ENCODE measurements at places on chromosomes 5 and 9.

DNA sequence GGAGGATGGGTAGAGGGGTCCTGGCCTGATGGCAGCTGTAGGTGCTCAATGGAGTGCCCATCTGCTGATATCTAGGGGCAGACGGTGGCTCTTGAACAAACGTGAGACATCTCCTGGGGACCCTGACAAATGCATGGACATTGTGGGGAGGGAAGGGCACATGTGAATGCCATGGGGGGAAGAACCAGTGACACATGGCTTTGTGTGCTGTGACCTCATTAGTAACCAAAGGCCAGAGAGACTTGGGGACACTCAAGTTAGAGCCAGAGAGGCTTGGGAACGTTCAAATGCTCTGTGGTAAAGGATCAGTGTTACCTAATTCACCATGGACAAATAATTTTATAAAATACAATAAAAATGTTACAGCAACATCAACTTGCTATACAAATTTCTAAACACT, 151.8 kb downstream of the ESM1 start:
- DNase-seq, result no peak

- peak; percentile 78 for DNase-seq
These were observed at the start of gene AGPAT2 for GRCh38 chr9:136686794-136687711. AGPAT2 (minus strand) TSS chr9:136687457; CDS start chr9:136687357, 100 bp downstream.

- DNase-seq, result no peak
These were observed 277.2 kb upstream of the CDH9 start for GRCh38 chr5:27315363-27316270.

DNA sequence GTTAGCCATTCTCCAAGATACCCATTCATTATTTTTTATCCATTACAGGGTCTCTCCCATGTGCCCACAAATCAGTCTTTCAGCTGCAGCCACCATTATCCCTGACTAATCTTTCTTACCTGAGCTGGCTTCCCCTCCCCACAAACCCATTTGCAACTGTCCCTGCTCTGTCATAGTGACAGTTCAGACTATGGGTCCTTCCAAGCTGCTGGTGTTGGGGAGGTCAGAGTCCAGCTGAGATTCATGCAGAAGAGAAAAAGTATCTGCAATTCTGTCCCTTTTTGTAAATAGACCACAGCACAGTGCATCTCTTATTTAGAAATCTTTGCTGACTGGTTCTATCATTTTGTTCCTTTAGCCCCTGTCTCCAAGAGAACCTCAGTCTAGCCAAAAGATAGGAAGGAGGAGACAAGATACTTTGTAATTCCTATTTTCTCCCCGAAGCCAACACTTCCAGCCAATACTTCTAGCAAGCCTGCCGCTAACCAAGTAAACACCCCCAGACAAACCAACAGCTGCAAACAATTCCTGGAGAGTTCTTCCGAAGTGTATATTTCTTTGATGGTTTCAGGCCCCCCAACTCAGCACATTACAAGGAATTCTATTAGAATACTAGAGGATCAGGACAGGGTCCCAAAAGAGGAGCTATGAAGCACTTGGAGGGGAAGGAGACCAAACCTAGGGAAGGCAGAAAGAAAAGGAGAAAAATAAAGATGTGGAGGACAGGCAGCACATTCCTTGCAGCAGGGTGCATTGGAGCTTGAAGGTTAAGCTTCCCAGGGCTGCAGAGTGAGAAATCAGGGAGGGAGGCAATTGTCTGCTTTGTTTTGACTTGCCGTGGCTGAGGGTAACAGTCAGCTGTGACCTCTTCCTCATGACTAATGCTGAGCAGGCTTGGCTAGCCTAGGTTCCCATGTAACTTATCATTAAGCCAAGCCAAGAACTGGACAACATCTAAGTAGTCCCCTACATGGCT, 148.5 kb downstream of the SGCD start:
- peak; percentile 76 for DNase-seq

GRCh38 chr5:123454259-123454911, 31.2 kb upstream of the CEP120 start:
- no peak for DNase-seq

DNA sequence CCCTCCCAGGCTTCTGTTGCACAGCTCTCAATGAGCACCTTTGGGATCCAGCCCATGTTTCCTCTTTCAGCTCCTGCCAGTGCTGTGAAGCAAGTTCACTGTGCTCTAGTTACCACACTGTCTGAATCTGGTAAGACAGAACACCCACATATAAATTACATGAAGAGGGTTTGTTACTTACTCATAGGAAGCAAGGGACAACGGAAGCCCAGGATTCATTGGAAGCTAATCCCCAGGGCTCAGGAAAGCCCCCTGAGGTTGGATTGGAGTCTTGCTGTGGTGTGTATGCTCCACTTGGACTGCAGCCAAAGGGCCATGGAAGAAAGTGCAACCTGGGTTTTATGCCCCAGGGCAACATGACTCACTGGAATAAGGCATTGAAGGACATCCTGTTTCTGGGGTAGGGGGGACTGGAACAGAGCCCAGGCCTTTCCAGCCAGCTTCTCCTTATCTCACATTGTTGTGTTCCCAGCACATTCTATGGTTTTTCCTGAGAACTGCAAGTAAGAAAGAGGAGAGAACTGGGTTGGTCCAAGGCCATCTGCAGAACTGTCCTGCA, 15.6 kb upstream of the CLK4 start:
- DNase-seq, result peak; percentile 29

GRCh38 chr5:107578051-107578635, 92.6 kb downstream of the EFNA5 start:
- DNase-seq, result no peak

All from adrenal gland (tissue), 19 donors.